Ascending aorta (tissue), 2 donors: ENCODE measurements at places on chromosomes 2 and 18.

DNA sequence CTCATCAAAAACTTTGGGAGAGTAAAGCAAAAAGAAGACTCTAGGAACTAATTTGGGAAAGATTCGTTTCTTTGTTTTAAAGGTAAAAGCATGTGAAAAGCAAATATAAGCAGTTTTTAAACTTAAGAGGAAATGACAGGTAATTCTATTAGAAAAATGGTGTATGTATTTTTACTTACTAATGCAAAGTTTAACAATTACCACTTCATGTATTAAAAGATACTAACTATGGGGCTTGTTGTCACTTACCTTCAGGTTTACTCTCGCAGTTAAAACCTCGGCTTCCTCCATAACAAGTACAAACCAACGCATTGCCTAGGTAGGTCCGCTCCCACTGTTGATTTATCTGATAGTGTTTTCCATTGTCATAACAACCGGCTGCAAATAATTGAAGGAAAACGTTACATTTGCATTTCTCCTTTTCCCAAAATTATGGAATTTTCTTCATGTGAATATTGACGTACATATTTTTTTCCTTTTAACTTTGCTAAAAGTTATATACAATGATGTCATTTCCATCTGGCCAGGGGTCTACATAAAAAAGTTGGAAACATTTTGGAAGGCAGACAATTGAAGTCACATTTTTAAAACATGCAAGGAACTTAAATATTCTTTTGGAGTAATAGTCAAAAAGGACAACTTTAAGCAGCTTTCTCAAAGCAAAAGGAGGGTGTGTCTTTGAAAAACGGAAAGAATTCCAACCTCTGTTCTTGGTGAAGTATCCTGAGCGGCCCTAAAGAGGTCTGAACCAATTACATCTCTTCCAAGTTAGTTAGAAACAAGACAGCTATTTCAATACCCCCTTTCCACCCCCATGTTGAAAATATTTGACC is 1.2 kb downstream of the FN1 start:
- no peak for DNase-seq

DNA sequence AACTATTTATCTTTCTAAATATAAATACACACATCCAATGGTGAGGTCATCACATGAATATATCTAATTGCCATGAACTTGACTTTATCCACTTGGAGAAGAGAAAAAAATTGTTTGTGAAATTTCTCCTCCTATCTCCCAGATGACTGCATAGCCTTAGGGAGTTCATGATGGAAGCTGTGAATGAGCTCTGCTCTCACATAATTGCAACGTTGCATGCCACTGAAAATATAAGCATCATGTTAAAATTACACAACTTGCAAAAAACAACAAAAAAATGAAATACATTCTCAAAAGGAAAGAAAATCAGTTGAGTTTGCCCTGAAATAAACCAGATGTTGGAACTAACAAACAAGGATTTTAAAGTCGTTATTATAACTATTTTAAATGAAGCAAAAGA is 50.6 kb upstream of the OSR1 start:
- no peak for DNase-seq

- no peak for DNase-seq
These were observed 60.2 kb upstream of the TXNDC2 start for GRCh38 chr18:9825571-9826073.

DNA sequence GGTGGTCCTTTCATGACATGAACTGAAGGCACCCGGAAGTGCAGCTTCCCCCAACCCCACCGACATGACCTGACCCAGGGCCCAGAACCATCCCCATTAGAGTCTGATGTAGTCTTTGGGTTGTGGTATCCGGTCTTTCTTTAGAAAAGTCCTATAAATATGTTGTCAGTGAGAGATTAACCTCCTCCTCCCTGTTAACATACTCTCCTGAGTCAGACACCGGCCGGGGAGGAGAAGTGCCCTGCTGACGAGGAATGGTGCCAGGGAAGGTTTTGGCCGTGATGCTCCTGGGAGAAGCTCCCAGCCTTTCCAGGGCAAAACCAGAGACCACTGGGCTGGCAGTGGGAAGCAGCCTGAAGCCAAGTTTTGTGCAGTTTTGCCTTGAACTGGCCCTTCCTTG is 109.0 kb downstream of the LAMA3 start:
- no peak for DNase-seq

- no peak for DNase-seq
These were observed 36.4 kb downstream of the FOXI3 start for GRCh38 chr2:88416016-88416663.

- DNase-seq: no peak
These were observed 117.9 kb downstream of the HAUS1 start for GRCh38 chr18:46222093-46222492.

GRCh38 chr2:27074738-27075565 is 3.5 kb upstream of the EMILIN1 start:
- DNase-seq: no peak

DNA sequence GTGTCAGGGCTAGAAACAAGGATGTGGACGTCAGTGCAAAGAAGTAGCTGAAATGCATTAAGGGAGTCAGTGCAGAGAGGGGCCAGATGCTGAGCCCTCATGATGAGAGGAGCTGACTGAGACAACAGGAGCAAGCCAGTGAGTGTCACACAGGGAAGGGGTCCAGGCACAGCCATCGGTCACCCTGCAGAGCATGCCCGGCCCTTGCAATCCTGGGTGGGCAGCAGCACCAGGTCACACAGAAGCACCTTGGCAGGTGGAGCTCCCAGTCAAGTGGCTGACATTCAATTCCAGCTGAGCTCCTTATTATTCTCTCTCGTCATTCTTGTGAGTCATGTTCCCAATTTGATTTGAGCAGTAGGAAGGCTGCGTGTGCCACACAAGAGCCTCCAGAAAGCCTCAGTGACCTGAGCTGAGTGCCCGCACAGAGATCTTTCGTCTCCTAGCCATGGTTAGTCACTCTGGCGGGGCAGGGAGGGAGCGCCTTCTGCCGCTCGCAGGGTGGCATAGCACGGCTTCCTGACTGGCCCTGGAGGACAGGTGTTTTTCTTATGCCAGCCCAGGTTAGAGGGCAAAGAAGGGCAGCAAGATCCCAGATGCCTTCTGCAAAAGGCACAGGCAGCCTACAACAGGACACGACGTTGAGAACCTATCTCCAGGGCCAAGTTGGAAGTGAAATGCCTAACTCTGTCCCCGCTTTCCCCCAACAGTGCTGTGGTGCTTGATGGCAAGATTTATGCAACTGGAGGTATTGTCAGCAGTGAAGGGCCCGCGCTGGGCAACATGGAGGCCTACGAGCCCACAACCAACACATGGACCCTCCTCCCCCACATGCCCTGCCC is 220.9 kb downstream of the ATAD2B start:
- DNase-seq: no peak

- no peak for DNase-seq
These were observed 64.2 kb downstream of the TPO start for GRCh38 chr2:1477196-1478040.

- no peak for DNase-seq
These were observed 123.6 kb downstream of the EIPR1 start for GRCh38 chr2:3253913-3254441.

GRCh38 chr2:109185338-109185737 is 56.3 kb downstream of the SH3RF3 start:
- DNase-seq: no peak

GRCh38 chr2:173448938-173449471 is 94.3 kb downstream of the CDCA7 start:
- DNase-seq: no peak

DNA sequence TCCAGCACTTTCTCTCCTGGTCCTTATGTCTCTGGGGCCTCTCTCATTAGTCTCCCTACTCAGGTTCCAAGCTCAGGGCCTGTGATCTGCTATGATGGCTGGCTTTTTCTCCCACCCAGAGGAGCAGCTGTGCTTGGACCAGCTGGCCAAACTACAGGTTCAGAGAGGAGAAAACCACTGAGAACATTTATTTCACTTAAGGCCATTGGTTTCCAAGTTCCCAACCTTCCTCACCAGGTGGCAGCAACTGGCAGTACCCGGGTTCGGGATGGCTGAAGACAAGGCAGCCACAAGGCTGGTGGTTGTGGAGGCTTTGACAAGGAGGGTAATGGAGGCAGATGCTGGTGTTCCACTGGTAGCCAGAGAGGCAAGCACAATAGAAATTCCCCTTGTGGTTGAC is 29.9 kb upstream of the SELENOI start:
- no peak for DNase-seq

GRCh38 chr2:72833084-72833714 is 7.4 kb upstream of the EXOC6B start:
- no peak for DNase-seq

DNA sequence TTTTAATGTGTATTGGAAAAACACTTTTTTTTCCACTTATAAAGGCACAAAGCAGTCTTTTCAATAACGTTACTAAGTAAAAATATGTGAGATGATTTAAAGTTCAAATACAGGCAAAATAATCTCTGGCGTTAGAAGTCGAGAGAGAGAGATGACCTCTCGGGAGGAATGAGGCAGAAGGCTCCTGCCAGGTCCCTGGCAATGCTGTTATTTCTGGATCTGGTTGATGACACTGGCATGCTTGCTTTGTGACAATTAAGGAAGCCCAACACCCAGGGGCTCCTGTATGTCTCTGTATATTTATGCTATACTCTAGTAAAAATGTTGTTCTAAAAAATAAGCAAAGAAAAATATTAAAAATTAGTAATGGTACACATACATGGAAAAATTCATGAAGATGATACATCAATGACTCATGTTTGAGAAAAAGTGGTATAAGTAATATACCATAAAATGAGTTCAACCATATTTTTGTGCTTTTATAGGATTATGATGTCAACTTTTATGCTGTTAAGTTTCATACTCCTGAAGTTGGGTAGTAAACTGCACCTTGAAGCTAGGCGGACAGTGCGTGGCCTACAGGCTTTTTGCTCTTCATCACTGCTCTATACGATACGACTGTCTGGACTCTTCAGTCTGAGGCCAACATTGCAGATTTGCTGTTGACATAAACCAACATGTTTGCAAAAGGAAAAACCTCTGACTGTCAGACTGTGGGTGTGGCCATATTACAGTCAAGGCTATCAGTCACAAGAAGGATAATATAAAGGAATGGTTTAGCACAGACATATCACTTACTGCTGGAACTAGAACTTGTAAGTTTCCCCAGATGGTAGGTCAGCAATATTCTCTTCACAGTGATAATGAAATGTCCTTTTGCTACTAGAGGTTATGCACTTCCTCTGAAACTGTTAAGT is 19.8 kb downstream of the VPS4B start:
- DNase-seq: no peak

- no peak for DNase-seq
These were observed 22.4 kb upstream of the NAGK start for GRCh38 chr2:71045865-71046548.

DNA sequence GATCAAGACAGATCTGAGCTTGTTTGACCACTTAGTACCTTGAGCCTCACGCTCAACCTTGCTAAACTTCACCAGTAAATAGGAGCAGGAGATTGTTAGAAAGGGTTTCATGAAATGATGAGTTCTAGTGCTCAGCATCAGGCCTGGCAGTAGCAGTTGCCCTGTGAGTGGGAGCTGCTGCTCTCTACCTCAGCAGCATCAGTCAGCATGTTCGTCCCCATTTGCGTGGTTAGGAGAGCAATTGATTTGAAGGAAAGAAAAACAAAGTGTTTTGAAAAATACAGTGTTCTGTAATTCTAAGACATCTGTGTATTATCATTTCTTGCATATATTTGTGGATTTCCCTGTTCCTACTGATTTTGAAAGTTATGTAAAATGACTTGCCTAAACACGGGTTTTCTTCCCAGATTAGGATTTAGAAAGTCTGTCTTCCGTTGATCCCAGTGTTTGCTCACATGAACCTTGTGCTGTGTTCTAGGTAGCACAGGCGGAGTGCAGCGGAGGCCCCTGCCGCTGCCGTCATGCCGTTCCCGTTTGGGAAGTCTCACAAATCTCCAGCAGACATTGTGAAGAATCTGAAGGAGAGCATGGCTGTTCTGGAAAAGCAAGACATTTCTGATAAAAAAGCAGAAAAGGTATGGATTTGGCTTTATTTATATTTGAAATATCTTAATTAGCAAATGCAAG is 47.0 kb downstream of the CAB39 start:
- no peak for DNase-seq

DNA sequence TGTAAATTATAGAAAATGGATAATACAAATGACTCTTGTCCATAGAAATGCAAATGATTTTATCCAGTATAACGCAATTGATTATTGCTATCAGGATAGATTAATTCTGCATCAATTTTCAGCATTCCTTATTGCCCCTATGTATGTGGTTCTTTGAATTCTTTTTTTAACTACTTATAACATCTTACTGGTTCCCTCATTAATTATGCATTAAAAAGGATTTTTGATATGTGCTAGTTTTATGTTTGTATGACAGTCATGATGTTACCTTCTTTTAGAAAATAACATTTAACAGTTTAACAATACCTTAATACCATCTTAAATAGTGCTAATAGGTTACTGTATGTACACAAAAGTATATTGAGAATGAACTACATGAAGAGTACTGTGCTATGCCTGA is 20.0 kb upstream of the LNPK start:
- no peak for DNase-seq

DNA sequence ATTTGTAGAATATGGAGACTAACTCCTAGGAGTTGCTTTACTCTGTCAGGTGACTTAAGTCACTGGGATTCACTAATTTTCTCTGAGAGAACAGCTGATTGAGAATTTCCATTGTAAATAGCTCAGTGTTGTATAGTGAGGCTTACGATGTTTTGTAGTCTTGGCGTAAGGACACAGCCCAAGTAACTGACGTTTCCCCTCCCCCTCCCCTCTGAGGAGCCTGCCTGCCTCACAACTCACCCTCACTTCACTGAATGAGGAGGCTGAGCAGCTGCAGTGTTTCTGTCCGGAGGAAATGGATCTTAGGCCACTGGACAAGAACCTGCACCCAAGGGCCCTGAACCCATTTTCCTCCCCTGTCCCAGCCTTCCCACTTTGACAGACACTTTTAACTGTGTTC is 264.6 kb downstream of the PHLPP1 start:
- no peak for DNase-seq

DNA sequence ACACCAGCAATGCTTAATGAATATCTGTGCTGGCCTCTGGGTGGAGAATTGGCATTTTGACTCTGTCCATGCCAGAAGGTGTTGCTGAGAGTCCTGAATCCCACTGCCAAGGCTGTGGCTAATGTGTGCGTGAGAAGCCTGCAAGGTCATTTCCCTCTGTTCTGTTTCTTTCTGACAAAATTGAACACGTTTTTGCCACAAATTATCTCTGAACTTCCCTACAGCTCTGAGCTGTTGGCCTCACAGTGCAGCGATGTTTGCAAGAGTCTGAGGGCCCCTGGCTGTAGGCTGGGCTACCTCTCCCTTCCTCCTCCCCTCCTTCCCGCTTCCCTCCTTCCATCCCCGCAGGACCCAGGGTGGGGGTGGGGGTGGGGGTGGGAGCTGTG is 154.1 kb upstream of the HS6ST1 start:
- no peak for DNase-seq

GRCh38 chr2:67923696-67924095 is 139.1 kb downstream of the C1D start:
- DNase-seq: no peak
